ENCODE measurements at places on chromosomes 2 and 18. TPM values are rescaled to one million over a fixed set of nuclear protein-coding genes. Genes with fewer than 3 reads are reported as not detected.

MLPH gene
- total RNA-seq: not detected

TSHZ1 gene
- total RNA-seq: 12.3 TPM

CMPK2 gene
- 2.6 TPM for total RNA-seq

TCF7L1 gene
- not detected for total RNA-seq

IL18R1 gene
- total RNA-seq: 20.5 TPM

TRIM43 gene
- not detected for total RNA-seq

SOWAHC gene
- total RNA-seq: 0.45 TPM

UGT1A9 gene
- total RNA-seq: 0.19 TPM

KLHL30 gene
- total RNA-seq: not detected

C2orf66 gene
- 1.0 TPM for total RNA-seq

COLEC12 gene
- not detected for total RNA-seq
